ENCODE measurements at places on chromosomes 12 and 14. TPM values are rescaled to one million over a fixed set of nuclear protein-coding genes. Genes with fewer than 3 reads are reported as not detected.

PPM1H gene
- 11.9 TPM for polyA plus RNA-seq

TMEM260 gene
- 34.9 TPM for polyA plus RNA-seq

DNA sequence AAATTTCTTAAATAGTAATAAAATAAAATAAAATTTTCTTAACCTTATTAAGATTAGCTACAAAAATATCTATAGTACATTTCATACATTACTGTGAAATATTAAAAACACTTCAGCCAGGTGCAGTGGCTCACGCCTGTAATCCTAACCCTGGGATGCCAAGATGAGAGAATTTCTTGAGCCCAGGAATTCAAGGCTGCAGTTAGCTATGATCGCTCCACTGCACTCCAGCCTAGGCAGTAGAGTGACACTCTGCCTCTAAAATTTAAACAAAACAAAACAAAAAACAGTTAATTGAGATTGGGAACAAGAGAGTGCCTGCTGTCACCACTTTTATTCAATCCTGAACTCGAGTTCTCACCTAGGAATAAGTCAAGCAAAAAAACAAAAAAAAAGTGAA lies 95.0 kb upstream of the CPNE8 start:
- no peak for DNase-seq

GRCh38 chr14:51369814-51370213 lies 129.8 kb downstream of the TMX1 start:
- no peak for DNase-seq

GRCh38 chr14:100684154-100684553 lies 42.5 kb upstream of the DLK1 start:
- no peak for DNase-seq

- no peak for DNase-seq
Observed at GRCh38 chr12:27332407-27332713, 276 bp upstream of the BMAL2 start.

All from left lung (tissue), 14 donors.